ENCODE measurements at places on chromosomes 3 and 15.
A peak's percentile ranks its signal among the peaks of the same experiment; 100 is the strongest.

DNA sequence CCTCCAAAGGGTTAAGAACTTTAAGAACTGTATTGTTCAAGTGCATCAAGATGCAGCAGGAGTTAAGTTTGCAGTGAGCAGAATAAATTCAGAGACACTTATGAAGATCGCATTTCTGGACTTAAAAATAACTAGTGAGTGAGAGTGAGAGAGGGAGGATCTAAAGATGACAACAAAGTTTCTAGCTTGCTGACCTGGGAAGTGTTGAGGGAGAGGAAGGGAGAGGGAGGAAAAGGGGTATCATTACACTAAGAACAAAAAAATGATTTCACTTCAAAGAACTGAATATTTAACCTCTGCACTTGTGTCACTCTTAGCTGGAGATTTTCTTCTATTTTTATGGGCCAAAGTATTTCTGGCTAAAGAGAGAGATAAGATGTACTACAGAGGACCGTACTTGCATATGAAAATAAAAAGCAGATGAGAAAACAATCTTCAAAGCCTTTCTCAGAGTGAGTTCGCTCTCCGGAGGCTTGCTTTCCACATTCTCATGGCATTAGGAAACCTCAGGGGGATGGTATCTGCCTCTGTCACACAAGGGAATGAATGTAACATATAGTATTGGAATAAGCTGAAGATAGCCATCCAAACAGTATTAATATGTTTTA lies 91.4 kb upstream of the TJP1 start:
- no peak for DNase-seq

DNA sequence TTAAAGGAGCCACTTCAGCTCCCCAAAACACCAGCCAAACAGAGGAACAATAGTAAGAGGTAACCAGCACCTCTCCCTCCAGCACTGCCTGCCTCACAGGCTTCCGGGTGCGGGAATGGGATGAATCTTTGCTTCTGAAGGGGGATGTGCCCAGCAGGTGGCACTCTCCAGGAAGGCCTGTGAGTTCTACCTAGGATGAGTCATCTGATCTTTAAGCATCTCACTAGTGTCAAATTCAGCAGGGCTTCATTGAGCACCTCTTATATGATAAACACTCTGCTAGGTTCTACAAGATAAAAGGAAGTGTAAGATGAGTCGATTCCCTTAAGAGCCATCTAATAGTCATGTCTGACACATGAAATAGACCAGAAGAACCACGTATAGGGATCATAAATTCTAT lies 237.4 kb upstream of the UMPS start:
- DNase-seq: no peak

DNA sequence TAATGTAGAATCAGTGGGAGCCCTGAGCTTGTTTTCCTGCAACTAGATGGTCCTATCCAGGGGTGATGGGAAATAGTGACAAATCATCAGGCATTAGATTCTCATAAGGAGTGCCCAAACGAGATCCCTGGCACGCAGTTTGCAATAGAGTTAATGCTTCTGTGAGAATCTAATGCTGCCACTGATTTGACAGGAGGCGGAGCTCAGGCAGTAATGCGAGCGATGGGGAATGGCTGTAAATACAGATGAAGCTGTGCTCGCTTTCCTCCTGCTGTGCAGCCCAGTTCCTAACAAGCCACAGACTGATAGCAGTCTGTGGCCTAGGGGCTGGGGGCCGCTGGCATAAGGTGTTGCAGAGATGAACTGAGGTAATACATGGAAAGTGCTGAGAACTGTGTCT lies 28.3 kb upstream of the TMEM42 start:
- DNase-seq: no peak

DNA sequence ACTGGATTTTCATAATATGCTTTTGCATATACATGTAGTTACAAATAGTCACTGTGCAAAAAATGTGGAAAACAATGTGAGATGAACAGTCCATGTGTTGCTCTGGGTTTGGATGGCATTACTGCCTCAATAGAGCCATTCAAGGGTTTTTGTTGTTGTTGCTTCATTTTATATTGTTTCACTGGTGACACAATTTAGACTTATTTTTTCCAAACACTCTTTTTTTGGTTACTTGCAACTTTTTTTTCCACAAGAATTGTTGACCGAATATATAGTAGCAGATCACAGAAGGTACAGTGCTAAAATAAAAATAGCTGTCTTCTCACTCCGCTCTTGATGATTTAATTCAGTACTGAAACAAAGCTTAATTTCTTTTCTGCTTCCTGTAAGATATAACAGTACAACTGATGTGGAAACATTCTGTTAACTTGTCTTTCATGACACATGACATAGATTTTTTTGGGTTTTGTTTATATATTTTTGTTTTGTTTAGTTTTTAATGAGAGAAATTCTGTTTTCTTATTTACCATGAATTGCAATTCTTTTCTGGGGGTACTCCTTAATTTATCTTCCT lies 618.6 kb downstream of the NAALADL2 start:
- no peak for DNase-seq

GRCh38 chr15:26037369-26037768 lies 174.2 kb upstream of the ATP10A start:
- DNase-seq: no peak

DNA sequence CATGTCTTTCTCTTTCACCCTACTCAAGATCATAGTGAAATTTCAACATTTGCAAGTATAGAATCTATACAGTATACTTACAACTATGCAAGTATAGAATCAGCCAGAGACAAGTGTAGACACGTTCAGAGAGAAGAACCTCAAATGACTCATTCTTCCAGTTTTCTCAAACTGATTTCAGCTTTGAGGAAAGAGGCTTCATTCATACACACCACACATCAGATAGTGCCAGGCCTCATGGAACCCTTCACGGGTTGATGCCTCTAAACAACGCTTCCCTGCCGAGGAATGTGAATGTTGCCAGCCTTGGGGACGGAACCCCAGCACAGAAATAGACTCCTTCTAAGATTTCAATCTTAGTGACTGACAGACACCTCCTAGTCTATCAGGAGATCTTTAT lies 135.7 kb downstream of the FOXP1 start:
- no peak for DNase-seq

GRCh38 chr3:50570508-50571279 lies 1.4 kb downstream of the HEMK1 start:
- no peak for DNase-seq

DNA sequence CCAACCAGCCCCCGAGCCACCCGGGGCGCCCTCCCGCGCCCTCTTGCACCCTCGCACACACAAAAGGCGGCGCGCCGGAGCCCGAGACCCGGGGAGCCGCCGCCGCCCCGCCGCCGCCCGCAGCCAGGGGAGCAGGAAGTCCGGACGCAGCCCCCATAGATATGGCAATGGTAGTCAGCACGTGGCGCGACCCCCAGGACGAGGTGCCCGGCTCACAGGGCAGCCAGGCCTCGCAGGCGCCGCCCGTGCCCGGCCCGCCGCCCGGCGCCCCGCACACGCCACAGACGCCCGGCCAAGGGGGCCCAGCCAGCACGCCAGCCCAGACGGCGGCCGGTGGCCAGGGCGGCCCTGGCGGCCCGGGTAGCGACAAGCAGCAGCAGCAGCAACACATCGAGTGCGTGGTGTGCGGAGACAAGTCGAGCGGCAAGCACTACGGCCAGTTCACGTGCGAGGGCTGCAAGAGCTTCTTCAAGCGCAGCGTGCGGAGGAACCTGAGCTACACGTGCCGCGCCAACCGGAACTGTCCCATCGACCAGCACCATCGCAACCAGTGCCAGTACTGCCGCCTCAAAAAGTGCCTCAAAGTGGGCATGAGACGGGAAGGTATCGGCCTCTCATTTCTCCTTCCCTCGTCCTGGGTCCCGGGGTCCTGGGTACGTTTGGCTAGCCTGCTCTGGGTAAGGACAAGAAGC lies 1.6 kb downstream of the NR2F2 start:
- peak; percentile 43 for DNase-seq

GRCh38 chr3:195580744-195581443 lies 2.8 kb downstream of the APOD start:
- peak; percentile 45 for DNase-seq

GRCh38 chr3:12154151-12154550 lies 4.6 kb downstream of the TIMP4 start:
- DNase-seq: no peak

GRCh38 chr3:50089609-50089945 lies 858 bp downstream of the RBM5 start:
- DNase-seq: no peak

DNA sequence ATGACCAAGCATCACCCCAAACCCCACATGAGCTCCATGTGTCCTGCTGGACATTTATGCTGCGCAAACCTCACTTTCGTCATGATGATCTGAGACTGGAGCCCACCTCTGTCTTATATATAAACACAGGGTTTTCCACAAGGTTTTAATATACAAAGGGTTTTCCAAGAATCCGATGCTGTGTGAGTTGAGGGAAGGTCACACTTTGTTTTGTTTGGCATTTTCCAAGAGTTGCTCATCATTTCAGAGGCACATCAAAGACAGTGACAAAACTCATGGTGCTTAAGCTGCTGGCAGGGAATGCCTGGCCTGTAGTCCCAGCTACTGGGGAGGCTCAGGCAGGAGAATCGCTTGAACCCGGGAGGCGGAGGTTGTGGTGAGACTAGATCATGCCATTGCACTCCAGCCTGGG lies 20.0 kb downstream of the EFCC1 start:
- DNase-seq: no peak

- DNase-seq: no peak
Observed at GRCh38 chr3:187758318-187758955, 13.2 kb upstream of the BCL6 start.

DNA sequence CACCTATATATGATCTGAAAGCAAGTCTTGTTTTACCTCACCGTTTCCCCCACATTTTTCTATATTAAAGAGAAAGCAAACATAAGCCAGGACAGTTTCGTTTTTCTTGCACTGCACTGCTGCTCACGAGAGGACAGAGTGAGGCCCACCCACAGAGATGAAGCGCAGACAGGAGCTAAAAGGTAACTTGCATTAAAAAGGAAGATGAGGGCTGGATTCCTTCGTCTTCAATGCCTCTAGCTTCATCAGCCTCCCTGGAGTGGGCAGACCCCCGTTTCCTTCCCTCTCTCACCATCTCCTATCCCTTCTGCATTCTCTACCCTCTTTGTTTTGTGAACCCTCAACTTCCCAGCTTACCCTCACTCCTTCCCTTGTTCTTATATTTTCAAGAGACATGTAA lies 18.9 kb downstream of the SUMF1 start:
- no peak for DNase-seq

DNA sequence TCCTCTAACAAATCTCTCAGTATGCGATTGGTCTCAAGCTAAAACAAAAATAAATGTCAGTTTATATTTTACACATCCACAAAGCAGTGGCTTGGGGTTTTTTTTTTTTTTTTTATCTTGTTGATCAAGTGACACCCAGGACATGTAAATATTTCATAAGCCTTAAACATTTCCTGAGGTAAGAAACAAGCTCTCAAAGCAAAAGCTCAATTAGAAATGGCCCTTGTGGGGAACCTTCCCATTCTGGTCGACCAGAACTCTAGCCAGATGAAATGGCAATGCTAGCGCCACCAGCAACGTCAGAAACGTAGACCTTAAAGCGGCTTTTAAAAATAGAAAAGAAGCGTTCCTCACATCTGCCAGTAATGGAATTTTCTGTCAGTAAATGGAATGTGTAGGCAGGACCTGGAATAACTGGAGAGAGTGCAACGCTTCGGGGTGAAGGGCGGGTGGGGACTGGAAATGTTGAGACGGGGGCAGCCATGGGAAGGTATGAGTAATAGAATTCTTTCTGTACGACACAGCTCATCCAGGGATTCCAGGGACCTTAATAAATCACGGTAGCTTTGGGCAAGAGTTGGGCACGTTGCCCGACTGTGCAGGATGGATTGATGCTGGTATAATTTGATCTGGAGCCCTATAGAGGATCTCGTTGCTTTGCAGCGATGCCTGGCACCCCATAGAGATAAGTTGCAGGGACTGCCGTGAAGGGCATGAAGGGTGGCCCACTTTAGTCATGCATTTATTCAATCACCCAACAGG lies 44.4 kb downstream of the BTD start:
- peak; percentile 53 for DNase-seq

DNA sequence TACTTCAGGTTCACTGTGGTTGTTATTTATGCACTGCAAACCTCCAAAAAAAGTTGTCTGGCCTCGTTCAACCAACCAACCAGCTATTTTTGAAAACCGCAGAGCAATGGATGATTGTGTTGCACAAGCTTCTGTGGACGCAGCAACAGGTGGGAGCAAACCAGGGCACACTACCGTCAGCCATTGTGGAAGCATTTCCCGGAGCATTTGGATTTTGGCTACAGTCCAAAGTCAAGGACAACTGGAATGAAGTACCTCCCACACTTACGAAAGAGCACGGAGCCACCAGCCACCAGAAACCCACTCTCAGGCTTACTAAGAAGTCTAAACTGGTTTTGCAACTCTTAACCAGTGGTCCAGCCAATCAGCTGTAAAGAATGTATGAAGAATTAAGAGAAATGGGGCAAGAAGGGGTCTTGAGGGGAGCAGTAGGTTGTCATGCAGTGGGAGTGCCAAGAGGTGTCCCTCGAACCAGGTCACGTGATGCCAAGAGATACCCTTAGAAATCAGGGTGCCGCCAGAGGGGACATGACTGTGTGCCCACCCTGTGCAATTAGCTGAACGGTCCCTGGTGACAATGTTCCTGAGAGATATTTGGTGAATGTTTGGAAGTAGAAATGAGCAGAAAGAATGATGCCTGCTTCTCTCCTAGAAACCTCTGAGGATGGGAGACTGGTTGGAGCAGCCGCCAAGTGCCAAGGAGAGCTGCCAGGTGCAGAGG lies 68.9 kb upstream of the PCSK6 start:
- DNase-seq: no peak

DNA sequence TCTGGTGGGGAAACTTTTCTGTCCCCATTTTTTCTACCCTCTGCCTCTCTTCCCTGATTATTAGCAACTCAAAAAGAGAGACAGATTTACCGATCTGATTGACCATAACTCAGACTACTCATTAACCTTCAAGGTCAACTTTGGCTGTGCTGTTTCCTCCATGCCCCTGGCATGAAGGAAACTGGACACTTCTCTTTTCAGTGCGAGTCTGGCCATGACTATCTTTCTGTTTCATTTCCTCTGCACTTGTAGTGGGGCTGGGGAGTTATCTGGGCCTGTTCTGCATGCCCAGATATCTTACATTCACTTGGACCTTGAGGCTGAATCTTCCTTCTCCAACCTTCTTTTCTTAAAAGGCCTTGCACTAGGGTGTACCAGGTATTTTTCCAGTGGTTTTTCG lies 76.9 kb upstream of the SLCO2A1 start:
- DNase-seq: no peak

- DNase-seq: no peak
Observed at GRCh38 chr3:172236771-172237742, 197.7 kb downstream of the FNDC3B start.

- no peak for DNase-seq
Observed at GRCh38 chr3:75332794-75333193, 331.3 kb upstream of the FRG2C start.

- DNase-seq: no peak
Observed at GRCh38 chr3:153400641-153401040, 238.6 kb downstream of the RAP2B start.

GRCh38 chr3:78015856-78016255 lies 976.0 kb downstream of the ROBO2 start:
- no peak for DNase-seq
